ENCODE measurements at places on chromosomes 3 and 15.

- DNase-seq: no peak
These were observed 190.7 kb downstream of the RORA start for GRCh38 chr15:61038387-61038786.

DNA sequence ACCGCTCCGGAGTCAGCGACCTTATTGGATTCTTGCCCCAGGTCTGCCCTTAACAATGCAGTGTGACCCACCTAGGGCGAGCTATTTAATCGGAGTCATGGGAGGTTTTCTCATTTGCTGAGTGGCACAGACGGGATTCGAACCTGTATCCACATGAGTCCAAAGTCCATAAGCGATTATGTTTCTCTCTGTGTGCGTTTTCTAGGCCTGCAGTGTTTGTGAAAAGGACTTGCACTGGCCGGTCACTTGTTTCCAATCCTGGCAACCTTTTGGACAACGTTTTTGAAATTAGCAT is 691 bp upstream of the HDGFL3 start:
- no peak for DNase-seq

GRCh38 chr3:82048711-82049110 is 287.3 kb upstream of the GBE1 start:
- no peak for DNase-seq

- DNase-seq: no peak
These were observed 1.6 kb downstream of the CDV3 start for GRCh38 chr3:133575086-133575485.

DNA sequence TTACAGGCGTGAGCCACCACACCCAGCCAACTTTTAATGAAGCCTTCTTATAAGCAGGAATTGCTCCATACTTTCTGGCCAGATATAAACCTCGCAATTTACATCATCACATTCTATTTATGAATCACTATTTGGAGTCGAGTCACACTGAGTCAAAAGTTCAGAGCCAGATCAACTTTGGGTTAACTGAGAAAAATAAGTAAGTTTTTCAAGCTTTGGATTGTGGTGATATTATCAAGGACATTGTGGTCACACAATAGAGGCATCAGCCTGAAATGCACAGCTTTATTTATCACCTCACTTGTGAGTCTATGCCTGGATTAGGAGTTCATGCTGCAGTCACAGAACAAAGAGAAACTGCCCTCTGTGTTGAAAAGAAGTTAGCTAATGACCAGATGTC is 1163.5 kb downstream of the ROBO1 start:
- DNase-seq: no peak

- DNase-seq: no peak
These were observed 27.2 kb upstream of the WDR5B start for GRCh38 chr3:122443090-122443489.

DNA sequence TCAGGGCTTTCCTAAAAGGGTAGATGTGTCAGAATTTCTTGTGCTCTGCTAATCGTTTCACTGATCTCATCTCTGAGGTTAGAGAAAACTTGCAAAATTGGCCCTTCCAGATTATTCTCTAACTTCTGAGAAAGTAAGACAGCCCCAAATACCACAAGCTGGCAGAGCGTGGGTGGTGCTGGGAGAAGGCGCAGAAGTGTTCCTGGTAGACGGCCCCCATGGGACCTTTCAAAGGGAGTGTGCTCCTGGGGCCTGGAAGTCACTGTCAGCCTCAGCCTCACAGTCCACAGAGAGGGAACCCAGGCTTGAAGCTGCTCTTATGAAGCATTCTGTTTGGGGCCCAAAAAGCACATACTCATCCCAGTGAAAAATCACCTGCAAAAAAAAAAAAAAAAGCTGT is 86.5 kb upstream of the PFN2 start:
- no peak for DNase-seq

- DNase-seq: no peak
These were observed 3.1 kb upstream of the C3orf33 start for GRCh38 chr3:155809181-155809580.

DNA sequence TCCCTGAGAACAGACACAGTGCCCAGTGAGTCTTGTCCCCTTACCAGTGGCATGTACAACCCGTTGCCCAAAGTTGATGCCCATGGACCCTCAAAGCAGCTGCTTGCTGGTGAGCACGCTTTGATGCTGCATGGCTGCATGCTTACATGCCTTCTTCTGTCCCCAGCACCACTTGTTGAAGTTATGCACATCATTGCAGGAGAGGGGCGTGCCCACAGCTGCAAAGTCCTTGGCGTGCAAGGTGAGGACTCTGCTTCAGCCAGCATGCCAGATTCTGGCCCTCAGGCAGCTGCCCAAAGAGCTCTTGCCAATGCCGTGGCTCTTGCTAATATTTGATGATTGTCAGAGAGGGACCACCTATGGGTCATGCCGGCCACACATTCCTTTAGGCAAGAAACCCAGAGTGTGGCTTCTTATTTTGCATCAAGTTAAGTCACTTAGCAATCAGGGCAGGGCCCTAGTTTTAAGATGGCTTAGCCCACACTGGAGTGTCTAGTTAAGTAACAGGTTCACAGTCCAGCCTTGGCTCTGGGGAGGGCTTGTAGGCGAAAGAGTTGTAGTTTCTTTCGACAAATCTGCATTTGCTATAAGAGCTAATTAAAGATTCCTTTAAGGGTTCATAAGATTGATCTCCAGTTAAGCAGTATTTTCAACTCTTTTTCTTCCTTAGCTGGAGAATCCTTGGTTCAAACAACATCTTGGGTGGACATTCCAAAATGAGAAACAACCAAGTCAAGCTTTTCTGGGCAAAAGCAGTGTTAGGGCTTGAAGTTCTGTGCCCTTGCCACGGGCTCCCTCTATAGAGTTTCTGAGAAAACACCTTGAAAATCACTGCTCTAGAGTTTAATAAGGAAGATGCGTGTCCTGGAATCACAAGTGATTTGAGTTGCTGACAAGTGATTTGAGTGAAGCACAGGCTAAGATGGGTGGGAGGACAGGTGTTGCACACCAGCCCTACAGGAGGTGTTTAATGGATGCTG is 128.6 kb downstream of the SLCO3A1 start:
- no peak for DNase-seq

DNA sequence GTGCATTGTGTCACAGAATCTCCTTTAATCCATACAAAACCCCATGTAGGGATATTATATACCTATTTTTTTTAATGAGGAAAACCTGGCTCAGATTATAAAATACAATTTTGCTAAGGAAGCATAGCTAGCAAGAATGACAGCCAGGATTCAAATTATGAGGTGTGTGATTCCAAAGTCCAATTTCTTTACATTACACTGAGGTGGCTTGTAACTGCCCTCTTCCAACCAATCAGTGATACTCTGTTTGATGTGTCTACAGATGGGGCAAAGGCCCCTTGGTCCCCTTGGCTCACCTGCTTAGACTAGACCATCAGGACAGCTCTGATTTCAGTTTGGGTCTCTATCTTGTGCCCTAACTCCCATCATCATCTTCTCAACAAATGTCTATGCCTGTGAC is 120.3 kb upstream of the ADAMTS9 start:
- no peak for DNase-seq

DNA sequence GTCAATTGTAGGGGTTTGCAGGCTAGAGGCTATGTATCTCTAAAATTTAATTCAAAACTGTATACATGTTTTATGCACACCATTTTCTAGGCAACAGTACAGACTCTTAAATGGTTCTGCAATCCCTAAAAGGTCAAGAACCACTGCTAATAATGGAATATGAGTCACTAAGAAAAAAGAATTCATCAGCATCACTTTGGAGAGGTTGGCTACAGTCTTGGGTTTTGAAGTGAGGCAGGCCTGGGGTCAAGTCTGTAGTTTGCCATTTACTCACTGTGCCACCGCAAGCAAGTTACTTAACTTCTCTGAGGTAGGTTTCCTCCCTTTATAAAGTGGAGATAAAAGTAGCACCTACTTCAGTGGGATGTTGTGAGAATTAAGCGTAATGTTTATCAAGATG is 33.7 kb downstream of the THRB start:
- DNase-seq: no peak

- DNase-seq: no peak
These were observed 24.7 kb downstream of the PLA2G4D start for GRCh38 chr15:42069496-42070278.

DNA sequence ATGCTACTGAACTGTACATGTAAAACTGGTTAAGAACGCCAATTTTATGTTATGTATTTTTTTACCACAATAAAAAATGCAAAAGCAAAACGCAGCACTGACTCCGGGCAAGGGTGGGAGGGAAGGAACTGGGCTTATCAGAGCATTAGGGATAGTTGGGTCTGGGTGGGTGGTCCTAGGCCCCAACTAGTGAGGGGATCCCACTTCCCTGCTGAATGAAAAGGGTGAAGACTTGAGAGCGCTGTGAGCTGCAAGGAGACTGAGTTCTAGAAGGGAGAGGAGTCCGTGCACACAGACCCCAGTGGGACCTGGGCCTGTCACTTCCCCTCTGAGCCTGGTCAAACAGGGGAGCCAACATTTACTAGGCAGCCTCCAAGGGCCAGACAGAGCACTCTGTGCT is 98.6 kb downstream of the TPRA1 start:
- no peak for DNase-seq

- no peak for DNase-seq
These were observed 49.7 kb upstream of the RBSN start for GRCh38 chr3:15148614-15149013.

GRCh38 chr15:93209690-93210445 is 120.9 kb upstream of the RGMA start:
- no peak for DNase-seq

DNA sequence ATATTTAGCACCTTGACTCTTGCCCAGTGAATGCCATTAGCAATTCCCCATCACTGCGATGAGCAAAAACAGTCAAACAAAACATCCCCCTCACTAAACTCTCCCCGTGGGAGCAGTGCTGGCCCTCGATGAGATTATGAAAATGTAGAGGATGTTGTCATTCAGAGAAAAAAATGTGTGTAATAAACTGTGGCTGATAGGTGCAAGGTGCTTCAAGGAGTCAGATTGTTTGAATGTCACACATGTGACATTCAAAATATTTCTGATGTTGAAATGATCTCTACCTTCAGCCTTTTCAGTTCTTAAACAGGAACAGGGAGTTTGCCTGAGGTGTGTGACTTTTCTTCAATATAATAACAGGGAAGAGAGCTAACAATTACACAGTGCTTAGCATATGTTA is 281.8 kb upstream of the TRIM42 start:
- no peak for DNase-seq

GRCh38 chr15:90191794-90192509 is 9.2 kb upstream of the SEMA4B start:
- DNase-seq: no peak

DNA sequence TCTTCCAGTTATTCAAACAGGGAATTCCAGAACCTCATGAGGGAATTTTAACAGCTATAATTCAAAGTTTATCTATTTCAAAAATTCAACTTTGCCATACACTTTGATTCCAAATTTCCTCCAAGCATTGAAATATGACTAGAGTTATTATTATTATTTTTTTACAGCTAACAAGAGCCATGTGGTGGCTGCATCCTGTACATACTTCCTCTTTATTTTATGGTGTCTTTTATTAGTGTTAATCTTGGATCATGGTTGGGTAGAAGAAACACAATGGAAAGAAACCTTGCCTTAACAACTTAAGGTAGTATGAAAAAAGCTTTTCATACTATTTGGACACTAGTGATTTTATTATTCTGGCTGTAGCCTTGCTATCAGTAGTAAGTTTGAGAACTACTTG is 52.7 kb downstream of the TFG start:
- no peak for DNase-seq

- no peak for DNase-seq
These were observed 51.8 kb downstream of the TRIM71 start for GRCh38 chr3:32869513-32870047.

GRCh38 chr3:126111126-126111551 is 27.2 kb upstream of the SLC41A3 start:
- no peak for DNase-seq

DNA sequence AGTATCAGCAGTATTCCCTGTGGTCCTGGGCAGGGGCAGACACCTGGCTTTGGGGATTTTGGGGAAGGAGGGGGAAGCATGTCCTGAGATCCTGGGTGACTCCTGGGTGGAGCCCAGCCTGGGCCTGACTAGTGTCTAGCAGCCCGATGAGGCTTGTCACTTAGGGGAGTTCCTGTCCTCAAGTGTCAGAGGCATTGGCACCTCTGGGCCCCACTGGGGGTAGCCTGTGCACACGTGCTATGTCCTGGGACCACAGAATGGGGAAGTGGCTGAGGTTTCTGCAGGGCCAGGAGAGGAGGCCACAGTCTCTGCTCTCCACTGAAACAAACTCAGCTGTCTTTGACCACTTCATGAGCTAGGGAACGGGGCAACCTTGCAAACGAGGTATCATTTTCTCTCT is 31.5 kb upstream of the ADCY5 start:
- DNase-seq: no peak

- DNase-seq: no peak
These were observed 58.6 kb upstream of the NUDT16 start for GRCh38 chr3:131323014-131323413.

- DNase-seq: no peak
These were observed 35.0 kb downstream of the ZXDC start for GRCh38 chr3:126440709-126440995.

DNA sequence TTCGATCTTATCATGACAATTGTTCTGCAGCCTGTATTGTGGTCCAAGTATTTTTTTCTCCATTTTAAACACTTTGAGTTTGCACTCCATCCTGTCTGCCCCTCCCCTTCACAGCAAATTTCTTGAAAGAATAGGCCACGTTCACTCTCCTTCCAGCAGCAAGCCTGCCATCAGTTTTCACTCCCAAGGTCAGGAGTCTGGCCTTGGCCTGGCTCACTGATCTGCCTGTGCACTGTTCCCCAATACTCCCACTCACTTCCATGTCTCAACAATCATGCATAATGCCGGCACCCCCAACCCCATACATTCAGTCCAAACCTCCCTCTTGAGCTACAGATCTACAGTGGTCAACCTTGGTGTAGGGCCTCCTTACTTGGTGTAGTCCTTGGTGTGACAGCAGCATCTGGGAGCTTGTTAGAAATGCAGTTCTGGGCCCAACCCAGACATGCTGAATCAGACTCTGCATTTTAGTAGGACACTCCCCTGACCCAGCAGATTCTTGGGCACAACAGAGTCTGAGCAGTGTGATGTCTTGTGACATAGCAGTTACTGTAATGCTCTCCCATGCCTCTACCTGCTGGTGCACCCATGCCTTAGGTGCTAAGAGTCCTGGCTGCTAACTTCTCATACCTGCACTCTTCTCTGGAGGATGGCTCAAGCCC is 58.3 kb upstream of the XCR1 start:
- DNase-seq: no peak

DNA sequence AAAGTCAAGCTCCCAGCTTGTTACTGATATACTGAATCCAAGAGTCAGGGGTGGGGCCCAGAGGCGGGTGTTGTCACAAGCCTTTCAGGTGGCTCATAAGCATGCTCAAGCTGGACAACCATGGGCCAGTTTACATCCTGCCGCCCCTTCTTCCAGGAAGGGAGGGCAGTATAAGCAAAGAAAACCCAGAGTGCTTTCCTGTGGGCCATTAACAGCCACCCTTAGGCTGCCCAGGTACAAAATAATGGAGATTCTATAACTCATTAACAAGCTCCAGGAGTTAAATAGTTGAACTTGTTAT is 183.2 kb downstream of the NTRK3 start:
- DNase-seq: no peak

GRCh38 chr3:184485906-184486305 is 75.7 kb upstream of the EPHB3 start:
- no peak for DNase-seq

- DNase-seq: peak; percentile 49
These were observed 11.9 kb downstream of the CX3CR1 start for GRCh38 chr3:39267631-39268548.
